Glomerular endothelial cell (primary cell): ENCODE measurements at places on chromosomes 7 and 10. TPM values are rescaled to one million over a fixed set of nuclear protein-coding genes. Genes with fewer than 3 reads are reported as not detected.

GRCh38 chr7:102061354-102061945, 225.2 kb upstream of the SH2B2 start:
- no peak for DNase-seq

GRCh38 chr7:92735707-92736106, 100.7 kb downstream of the CDK6 start:
- DNase-seq: no peak

- DNase-seq: no peak
These were observed 38.5 kb upstream of the STEAP4 start for GRCh38 chr7:88344956-88345832.

GRCh38 chr10:1047937-1048336, 982 bp downstream of the IDI1 start:
- no peak for DNase-seq

DNA sequence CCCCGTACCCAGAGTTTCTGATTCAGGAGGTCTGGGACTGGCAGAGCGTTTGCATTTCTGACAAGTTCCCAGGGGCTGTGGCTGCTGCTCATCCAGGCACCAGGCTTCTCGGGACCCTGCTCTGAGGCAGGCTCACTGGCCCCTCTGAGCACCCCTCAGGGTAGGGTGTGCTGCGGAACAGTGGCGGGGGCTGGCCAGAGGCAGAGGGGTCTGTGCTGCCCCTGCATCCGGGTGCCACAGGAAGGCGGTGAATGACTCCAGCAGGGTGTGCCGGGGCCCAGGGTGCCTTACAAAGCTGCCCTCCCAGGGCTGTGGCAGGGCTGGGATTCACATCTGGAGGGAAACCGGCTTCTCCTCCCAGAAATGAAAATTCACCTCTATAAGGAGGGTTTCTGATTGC, 77.4 kb downstream of the CHST15 start:
- DNase-seq: no peak

DNA sequence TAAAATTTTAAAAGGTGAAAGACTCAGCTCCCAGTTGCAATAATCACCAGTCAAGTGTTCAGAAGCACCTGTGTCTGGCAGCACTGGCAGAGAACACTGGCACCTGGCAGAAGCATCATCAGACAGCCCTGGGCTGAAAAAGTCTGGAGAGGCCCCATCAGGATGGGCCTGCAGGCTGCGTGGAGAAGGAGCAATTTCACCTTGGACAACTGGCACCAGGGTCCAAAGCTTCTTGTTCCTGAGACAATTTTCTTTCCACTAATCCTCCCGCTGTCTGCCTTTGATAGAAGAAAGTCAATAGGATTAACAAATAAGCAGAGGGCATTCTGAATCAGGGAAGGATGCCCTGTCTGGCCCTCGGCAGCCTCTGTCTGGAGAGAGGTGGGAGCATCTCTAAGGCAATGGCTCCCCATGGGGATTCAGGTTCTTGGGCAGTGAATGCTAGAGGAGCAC, 6.5 kb downstream of the COBL start:
- DNase-seq: no peak

The STEAP4 gene
- not detected in 2 replicates for total RNA-seq

The ZP3 gene
- 1.1 and 4.0 TPM in 2 replicates for total RNA-seq

The UNCX gene
- total RNA-seq: not detected in 2 replicates

The ACSM6 gene
- total RNA-seq: not detected in 2 replicates

The NFE2L3 gene
- total RNA-seq: 80.3 and 83.6 TPM in 2 replicates
